ENCODE measurements at places on chromosomes 2 and 18. TPM values are rescaled to one million over a fixed set of nuclear protein-coding genes. Genes with fewer than 3 reads are reported as not detected.

The CNDP1 gene
- total RNA-seq: not detected

The KLHL41 gene
- 0.15 TPM for total RNA-seq

The ACADL gene
- total RNA-seq: not detected

The SP5 gene
- not detected for total RNA-seq

The LYPD6B gene
- 0.07 TPM for total RNA-seq

The DNAH6 gene
- total RNA-seq: 0.01 TPM

The RNF152 gene
- 0.13 TPM for total RNA-seq

The SCLY gene
- total RNA-seq: 15.5 TPM

The EVA1A gene
- 7.7 TPM for total RNA-seq

The CNGA3 gene
- 0.09 TPM for total RNA-seq
